ENCODE measurements at places on chromosomes 1 and 21.

DNA sequence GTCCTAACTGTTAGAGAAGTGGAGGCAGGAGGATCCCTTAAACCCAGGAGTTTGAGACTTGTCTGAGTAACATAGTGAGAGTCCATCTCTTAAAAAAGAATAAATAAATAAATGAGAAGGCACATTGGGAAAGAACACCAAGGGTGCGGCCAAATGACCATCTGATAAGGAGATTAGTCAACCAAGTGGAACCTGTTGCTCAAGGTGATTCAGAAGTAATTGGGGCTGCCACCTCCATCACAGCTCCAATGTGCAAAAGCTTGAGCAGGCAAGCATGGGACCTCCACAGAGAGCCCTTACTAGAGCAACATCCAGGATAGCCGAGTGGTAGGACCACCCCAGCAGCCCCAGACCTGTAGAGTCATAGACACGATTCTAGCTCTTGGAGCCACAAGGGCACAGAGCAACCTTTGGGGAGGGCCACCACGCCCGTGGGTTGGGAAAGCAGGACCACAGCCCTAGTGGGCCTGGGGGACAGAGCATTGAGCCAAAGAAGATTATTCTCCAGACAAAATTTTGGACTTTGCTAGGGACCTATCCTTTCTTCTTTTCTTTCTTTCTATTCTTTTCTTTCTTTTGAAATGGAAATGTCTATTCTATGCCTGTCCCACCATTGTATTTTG is 40.9 kb downstream of the KCNK1 start:
- DNase-seq: no peak

GRCh38 chr1:117824616-117825015 is 104.8 kb downstream of the GDAP2 start:
- no peak for DNase-seq

DNA sequence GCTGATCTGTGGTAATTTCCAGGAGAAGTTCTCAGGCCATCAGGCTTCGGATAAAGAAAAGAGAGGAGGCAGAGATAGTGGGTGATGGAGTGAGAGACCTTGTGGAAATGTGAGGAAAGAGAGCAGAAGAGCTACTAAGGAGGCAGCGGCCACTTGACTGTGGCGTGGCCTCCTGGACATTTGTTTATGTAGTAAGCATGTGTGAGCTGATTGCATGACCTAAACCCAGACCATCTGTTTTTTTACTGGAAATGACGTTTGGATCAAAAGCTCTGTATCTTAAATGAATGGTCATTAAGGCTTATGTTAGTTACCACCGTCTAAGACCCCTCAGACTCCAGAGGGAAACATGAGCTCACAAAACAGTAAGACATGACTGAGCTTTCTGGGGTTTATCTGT is 13.6 kb downstream of the ATP1B1 start:
- DNase-seq: no peak

DNA sequence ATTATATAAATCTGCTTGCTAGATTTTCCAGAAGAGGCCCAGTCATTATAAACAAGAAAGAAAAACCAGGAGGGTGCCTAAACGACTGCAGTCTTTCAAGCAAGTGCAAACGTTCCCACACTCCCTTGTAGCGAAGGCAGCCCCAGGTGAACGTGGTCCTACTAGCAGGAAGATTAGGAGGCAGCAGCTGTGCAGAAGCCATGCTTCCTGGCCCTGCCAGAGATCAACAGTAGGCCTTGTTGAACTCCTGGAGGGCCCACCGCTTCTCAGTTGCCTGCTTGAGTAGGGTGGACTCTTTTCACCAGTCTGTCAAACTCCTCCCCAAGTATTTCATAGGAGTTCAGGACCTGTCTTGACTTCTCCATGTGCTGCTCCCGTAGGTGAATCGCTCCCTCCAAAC is 163.0 kb upstream of the GORAB start:
- DNase-seq: no peak

- DNase-seq: no peak
Observed at GRCh38 chr1:229694053-229694693, 68.1 kb downstream of the URB2 start.

Data from CD4-positive, alpha-beta T cell treated with Interleukin-10 for 1 hour (primary cell).